Osteoblast (primary cell): ENCODE measurements at places on chromosomes 11 and 22. TPM values are rescaled to one million over a fixed set of nuclear protein-coding genes. Genes with fewer than 3 reads are reported as not detected.
A peak's percentile ranks its signal among the peaks of the same experiment; 100 is the strongest.

GRCh38 chr11:121793291-121793690, 322.7 kb downstream of the BLID start:
- DNase-seq, result no peak

Gene DESI1
- total RNA-seq, result 16.3 and 18.3 TPM in 2 replicates

Gene NXPE1
- not detected in 2 replicates for total RNA-seq

DNA sequence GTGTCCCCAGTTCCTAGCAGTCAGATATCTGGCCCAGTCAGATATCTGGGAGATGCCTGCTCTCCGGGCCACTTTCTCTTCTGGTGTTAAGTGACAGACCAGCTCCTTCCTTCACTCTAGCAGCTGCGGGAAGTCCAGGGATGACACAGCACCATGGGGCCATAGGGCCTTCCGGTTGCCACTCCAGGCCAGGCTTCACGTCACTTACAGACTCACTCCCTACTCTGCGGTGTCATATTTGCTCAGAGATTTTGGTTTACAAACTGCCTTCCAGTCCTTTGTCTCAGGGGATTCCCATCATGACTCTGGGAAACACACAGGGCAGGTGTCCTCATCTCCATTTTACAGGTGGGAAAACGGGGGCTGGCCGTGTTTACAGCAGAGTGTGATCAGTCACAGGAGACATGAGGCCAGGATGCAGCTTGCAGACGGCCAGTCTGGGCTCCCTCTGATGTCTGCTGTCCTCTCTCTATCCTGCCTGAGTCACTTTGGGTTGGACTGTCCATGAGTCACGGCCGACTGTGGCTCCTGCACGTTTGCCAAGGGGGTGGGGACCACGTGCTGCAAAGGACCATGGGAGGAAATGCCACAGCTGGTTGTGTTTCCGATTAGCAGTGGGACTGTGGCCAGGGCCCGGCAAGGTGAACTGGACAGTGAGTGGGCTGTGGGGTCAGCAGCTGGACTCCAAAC, 8.2 kb upstream of the TBC1D22A start:
- peak; percentile 98 for DNase-seq

Gene PES1
- 61.6 and 64.8 TPM in 2 replicates for total RNA-seq

DNA sequence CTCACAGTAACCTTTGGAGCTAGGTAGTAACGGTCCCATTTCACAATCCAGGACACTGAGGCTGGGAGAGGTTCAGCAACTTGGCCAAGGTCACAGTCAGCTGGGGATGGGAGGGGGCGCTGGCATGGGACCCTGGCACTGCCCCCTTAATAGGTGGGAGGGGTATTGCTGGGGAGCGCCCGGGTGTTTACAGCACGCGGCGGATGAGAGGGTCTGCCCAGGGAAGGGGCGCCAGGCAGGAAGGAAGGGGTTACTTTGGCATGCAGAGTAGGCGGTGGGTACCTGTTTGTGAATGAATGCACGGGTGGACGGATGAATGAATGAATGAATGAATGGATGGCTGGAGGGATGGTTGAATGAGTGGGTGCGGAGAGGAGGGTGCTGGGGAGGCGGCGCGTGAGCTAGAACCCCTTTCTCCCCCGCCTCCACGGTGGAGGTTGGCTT, 628 bp upstream of the FLRT1 start:
- no peak for DNase-seq

Gene TMEM151A
- total RNA-seq, result 0.29 and 0.36 TPM in 2 replicates
